ENCODE measurements at places on chromosomes 7 and 10. TPM values are rescaled to one million over a fixed set of nuclear protein-coding genes. Genes with fewer than 3 reads are reported as not detected.
A peak's percentile ranks its signal among the peaks of the same experiment; 100 is the strongest.

Gene IFIT1B
- total RNA-seq = not detected

DNA sequence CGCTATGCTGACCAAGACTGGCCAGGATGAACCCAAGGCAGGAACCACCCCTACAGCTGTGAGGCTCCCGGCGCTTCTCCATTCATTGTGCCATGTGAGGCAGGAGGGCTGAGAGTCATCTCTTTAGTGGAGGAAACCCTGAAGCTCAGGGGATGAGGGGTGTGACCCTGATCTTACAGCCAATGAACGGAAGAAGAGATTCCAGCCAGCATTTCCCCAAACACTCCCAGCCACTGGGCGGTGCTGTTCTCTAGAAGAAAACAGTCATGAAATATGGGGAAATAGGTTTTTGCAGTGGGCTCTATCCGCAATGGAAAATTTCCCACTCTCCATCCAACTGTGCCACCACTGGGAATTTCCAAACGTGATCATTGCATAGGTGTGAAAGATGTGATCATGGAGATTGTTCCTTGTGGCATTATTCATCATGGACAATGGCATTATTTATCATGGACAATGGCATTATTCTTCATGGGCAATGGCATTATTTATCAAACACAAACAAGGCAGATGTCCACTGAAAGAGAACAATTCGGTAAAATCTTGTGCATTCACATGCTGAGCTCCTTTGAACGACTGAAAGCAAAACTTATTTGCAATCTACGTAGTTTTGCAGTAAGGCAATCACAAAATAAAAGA is 14.0 kb upstream of the SLC18A2 start:
- DNase-seq = peak; percentile 67

DNA sequence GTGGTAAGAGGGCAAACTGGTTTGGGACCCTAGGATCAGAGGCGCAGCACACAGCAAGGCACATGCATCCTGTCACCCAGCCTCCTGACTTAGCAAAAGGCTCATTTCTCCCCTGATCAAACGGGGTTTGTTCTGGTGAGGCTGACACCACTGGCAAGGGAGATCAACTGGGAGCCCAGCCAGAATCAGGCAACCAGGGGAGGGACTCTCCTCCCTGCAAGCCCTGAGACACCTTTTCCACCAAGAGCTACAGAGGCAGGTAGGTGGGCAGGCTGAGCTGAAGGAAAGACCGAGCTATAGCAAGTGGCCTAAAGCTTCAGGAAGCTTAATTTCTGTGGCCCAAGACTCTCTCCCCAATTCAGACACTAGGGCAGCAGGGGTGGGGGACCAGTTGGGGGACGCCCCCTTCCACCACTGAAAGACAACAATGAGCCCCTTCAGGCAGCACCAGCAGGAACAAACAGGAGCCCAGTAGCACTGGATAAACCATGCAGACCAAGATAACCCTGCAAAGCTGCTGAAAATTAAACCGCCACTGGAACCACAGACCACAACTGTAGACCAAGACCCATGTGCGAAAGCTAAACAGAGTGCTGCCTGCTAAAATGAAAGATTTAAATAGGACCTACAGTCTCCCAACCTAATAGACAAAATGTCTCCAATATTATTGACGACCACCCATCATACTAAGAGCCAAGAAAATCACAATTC is 27.1 kb upstream of the SAR1A start:
- no peak for DNase-seq

- DNase-seq = no peak
Observed at GRCh38 chr10:68812420-68812819, 14.9 kb upstream of the STOX1 start.

Gene ZNF138
- 10.1 TPM for total RNA-seq

GRCh38 chr10:32878646-32879045 is 79.4 kb downstream of the ITGB1 start:
- DNase-seq = no peak

Gene WEE2
- total RNA-seq = not detected

GRCh38 chr7:1709900-1710299 is 39.8 kb downstream of the ELFN1 start:
- no peak for DNase-seq

DNA sequence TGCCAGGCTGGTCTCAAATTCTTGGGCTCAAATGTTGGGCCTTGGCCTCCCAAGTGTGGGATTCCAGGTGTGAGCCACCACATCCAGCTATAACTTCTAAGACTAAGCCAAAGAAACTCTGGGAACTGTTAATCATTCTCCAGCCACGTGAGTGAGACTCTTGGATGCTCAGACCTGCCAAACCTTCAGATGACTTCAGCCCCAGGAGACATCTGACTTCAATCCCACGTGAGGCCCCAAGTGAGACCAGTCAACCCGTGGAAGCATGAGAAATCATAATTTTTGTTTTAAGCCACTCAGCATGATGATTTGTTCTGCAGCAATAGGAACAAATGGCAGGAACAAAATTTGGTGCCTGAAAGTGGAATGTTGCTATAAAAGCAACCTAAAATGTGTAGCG is 4.3 kb upstream of the PCBD1 start:
- DNase-seq = no peak

Gene CHAT
- total RNA-seq = not detected

GRCh38 chr10:117074621-117075020 is 63.4 kb downstream of the VAX1 start:
- peak; percentile 52 for DNase-seq

- no peak for DNase-seq
Observed at GRCh38 chr7:96052860-96053470, 268.9 kb downstream of the SLC25A13 start.

Gene GPR146
- total RNA-seq = 2.4 TPM

- DNase-seq = no peak
Observed at GRCh38 chr10:131003455-131003854, 308.1 kb downstream of the TCERG1L start.

Gene CCZ1
- 115 TPM for total RNA-seq

Gene DRGX
- not detected for total RNA-seq

Gene PDE6C
- total RNA-seq = not detected

Gene AVPI1
- 26.7 TPM for total RNA-seq

DNA sequence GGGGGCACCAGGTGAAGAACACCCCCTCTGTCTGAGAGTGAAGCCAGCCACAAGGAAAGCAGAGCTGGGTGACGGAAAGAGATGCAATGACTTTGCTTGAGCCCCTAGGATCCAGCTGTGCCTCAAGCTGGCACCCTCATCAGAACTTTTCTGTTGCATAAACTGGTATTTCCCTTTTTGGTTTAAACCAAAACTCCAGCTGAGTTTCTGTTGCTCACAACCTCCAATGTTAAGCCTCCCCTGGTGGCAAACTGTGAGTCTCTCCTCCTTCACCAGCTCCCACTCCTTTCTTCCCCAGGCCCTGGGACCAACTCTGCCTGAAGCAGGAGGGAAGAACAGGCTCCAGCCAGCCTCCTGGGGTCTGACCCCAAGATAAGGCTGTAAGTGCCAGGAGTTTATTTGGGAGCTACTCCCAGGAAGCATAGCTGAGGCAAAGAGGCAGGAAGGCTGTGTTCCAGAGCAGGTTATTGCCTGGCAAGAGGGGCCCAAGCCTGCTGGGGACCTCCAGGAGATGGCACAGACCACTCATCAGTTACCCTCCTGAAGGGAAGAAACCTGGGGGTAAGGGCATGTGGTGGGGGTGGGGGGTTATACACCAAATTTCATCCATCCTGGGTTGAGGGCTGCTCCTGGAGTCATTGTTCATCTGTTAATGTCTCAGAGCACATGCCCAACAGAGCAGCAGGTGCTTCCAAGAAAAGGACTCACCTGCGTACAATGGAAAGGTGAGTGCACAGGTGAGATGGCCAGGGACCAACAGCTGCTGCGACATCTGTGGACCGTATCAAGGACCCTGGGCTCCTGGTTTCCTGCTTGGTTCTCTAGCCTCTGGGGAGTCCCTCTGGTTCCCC is 73.3 kb upstream of the NANOS1 start:
- no peak for DNase-seq

GRCh38 chr10:22681783-22682183 is 32.6 kb downstream of the PIP4K2A start:
- peak; percentile 23 for DNase-seq

- DNase-seq = no peak
Observed at GRCh38 chr10:112834751-112835181, 115.3 kb upstream of the TCF7L2 start.

DNA sequence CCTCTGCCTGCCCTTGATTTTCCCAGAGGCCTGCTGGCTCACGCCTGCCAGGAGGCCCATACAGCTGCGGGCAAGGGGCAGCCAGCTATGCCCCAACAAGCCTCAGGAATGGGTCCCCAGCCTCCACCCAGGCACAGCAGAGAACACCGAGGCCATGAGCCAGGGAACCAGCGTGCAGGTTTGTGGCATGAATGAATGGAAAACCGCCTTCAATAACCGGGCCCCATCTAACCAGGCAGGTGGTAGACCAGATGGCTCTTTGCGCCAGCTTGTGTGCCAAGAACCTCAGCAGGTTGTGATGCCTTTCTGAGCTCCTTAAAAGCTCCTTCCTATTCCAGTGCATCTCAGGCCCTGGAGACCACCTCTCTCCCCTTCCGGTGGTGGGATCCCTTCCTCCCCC is 50.2 kb downstream of the ELFN1 start:
- DNase-seq = no peak

- DNase-seq = no peak
Observed at GRCh38 chr10:7792541-7792940, 4.6 kb downstream of the ATP5F1C start.

DNA sequence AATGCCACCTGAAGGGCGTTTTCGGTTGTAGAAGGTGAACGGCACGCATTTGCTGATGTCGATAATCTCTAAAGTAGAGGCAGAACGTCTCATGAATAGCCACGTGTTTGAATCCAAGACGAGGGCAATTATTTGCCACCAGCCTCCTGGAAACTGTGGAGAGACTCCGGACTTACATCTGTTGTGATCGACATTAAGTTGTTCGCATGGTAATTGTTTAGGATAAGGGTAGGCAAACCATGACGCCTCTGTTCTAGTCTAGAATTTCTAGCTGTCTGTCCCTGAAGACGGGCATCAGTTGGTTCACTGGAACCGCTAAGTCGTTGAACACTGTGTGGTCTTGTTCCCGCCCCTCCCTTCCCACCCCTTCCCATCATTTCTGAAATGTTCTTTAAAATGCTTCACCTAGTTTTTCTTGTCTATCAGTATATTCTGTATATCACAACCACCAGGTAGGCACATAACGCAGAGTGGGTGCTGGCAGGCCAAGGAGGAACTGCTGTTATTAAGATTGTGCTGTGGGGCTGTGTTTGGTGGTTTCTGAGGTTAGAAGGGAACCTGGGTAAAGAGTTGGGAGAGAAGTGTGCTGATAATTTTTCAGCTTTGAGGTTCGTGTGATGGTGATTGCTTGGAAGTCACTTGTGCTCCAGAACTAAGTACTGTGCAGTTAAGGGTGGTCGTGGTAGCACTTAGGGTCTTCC is 1.2 kb downstream of the UBE3C start:
- DNase-seq = no peak

Gene FGFBP3
- total RNA-seq = 1.2 TPM

- DNase-seq = no peak
Observed at GRCh38 chr10:93088466-93088865, 14.8 kb downstream of the CYP26A1 start.

GRCh38 chr10:49175587-49176309 is 12.4 kb downstream of the TMEM273 start:
- no peak for DNase-seq

DNA sequence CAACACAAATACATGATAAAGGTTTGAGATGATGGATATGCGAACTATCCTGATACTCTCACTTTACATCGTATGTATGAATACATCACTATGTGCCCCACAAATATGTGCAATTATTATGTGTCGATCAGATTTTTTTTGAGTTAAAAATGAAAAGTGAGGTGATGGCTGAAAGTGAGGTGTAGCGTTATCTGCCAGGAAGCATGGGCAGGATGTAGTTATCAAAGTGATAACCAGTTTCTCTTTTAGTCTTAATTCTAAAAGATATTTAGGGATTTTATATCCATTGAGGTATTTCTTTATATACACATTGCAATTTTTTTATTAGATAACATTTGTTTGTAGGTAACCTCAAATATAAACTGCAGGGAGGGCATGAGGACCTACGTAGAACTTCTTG is 15.6 kb upstream of the KLF6 start:
- DNase-seq = no peak

DNA sequence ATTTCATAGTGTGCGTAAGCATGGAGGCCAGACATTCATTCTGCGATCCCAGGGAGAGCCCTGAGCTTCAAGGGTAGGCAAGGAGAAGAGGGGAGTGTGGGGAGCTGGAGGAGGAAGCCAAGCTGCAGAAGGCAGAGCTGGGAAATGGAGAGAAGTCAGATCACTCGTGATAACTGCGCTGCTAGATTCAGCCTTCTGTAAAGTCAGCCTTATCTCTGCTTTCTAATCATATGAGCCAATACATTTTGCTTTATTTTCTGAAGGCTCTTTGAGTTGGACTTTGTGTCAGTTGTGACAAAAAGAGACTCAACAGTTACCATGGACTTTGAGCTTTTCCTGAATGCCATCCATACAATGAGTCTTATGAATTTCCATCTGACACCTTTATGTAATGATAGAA is 61.7 kb upstream of the CREB5 start:
- DNase-seq = no peak

Gene SLC13A1
- not detected for total RNA-seq

DNA sequence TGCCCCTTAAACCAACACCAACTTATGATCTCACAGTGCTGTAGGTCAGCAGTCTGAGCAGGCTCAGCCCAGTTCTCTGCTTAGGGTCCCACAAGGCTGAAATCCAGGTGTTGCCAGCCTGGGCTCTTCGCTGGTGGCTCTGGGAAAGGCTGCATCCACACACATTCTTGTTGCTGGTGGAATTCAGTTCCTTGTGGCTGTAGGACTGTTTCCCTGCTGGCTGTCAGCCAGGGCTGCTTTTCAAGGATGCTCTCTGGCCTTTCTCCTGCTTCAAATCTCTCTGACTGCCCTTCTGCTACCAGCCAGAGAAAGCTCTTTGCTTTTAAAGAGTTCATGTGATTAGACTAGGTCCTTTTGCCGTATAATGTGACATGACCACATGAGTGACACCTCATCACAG is 15.3 kb downstream of the POLL start:
- DNase-seq = no peak

DNA sequence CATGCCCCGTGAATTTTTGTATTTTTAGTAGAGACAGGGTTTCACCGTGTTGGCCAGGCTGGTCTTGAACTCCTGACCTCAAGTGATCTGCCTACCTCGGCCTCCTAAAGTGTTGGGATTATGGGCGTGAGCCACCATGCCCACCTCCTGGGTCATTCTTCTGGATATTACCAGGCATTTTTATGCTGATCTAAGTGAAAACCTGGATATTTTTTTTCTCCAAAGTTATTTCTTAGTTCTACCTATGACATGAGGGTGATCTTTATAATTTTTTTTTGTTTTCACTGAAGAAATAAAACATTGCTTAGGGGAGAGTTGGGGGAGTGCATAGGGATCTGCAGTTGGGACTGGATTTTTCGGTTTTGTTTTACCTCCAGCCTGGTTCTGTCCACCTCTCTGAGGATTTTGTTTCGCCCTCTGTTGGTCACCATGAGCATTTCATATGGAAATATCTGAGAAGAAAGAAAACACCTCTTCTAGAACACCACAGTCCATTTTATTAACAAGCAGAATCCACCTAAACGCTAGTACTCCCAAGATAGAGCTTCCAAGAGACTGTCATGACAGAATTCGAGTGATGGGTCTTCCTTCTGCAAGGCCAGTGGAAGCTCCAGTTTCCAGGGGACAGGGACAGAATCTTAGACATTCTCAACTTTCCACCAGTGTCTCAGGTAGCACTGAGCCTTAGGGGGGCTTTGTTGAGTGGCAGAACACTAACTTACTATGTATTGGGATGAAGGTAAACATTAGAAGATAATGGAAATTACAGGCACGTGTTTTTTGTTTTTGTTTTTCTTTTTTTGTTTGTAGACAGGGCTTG is 33.4 kb upstream of the AFAP1L2 start:
- no peak for DNase-seq
